ENCODE measurements at places on chromosomes 2 and 18.

DNA sequence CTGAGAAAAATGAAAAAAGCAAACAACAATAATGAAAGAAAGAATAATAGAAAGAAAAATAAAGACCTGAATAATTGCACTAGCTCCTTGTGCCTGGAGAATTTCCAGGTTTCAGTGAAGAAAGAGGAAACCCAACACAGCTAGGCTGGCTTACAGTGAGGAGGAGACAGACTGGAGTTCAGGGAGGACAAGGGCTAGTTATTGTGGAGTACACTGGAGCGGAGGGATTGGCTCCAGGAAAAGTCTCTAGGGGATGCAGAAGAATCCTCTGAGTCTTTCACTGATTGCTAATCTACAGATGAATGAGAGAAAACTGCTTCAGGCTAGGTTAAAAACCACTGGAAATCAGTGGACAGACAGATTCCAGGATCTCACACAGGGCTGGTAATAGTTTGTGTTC, 163.6 kb upstream of the RBMS1 start:
- DNase-seq, result no peak

- no peak for DNase-seq
Observed at GRCh38 chr2:224031358-224031970, 7.6 kb downstream of the SERPINE2 start.

DNA sequence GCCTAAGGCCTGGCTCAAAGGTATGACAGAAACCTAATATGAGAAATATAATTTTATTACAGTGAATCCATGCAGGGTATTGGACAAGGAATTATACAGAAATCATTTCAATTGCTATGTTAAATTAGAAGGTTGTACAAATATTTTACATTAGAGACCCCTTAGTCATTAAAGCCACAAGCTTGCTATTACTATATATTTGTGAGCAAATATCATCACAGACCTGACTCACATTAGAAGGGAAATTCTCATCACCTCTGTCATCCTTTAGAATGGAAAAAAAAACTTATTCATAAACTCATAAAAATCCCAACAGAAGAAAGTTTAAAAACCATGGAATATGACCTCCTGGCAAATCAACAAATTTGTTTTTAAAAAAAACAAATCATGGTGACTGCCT, 277.9 kb downstream of the DCC start:
- DNase-seq, result no peak

DNA sequence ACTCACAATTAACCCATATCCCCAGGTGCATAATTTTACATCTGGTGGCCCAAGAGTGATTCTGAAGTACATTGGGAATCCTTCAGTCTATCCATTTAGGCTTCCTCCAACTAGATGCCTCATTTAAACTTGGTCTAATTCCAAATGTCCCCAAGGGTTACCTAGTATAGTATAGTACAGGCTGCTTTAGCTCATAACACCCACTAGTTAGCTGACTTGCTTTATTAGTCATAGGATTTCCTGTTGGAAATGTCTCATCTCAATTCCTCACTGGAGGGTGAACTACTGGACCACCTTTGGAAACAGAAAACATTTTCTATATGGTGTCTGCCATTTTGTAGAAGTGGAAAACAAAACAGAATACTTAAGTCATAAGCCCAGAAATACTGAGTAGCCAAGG, 202.5 kb upstream of the SESTD1 start:
- no peak for DNase-seq

DNA sequence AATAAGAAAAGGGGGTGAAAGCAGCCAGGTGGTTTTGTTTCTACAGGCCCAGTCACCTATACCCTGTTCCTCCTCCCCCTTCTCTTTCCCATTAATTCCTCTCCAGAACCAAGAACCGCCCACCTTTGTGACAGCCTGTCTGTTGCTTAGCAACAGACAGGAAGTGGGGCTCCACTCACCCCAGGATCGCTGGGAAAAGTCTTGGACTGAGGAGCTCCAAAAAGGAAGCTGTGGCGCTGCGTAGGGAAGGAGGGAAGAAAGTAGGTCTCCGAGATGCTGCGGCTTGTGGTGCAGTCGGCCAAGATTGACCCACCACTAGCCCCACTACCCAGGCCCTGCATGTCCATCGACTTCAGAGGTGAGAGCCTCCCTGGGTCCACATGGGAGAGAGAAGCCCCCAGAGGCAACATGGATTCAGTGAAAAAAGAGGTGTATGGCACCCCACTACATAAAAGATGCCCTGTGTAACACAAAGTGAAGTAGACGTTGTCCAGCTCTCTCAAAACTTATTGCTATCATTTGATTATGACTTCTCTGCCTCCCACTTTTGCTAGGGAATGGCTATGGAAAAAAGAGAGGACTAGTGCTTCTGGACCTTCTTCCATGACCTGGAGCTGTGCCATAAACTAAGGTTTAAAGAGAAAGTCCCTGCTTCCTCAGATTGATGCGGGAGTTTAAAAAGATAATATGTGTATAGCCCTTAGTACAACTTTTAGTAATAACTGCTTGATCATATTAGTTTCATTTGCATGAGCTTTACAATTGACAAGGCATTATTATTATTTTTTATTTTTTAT, at the start of gene FER1L5:
Gene FER1L5, plus strand, starts transcription at position 201 of the 797 bp plus-strand sequence. Its CDS starts 73 bp downstream, at position 274.
- DNase-seq, result no peak

DNA sequence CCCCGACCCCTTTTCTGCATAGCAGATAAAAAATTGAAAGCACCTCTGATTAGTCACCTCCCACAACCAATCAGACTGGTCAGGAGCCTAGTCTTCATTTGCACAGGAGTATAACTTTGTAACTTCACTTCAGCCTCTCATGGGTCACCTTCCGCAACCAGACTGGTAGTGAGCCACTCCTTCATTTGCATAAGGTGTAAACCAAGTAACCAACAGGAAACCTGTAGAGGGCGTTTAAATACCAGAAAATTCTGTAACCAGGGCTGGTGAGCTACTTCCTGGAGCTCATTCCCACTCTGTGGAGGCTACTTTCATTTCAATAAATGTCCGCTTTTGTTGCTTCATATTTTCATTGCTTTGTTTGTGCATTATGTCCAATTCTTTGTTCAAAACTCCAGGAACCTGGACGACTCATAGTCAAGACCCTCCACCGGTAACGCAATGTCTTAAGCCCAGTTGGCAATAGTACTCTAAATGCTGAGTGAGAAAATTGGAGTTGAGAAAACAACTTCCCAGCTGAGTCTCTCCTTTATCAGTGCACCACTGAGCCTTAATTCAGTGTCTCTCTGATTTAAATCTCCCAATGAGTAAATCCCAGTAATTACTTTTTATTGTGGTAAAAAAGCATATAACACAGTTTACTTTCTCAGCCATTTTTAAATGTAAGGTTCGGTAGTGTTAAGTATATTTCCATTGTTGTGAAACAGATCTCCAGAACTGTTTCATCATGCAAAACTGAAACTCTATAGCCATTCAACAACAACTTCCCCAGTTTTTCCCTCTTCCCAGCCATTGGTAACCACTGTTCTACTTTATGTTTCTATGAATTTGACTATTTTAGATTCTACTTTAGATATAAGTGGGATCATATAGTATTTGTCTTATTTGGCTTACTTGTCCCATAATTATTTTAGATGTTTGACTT, 392.7 kb upstream of the SLC8A1 start:
- no peak for DNase-seq

GRCh38 chr2:19461504-19462255, 103.3 kb upstream of the OSR1 start:
- no peak for DNase-seq

GRCh38 chr2:41393621-41394020, 654.2 kb upstream of the PKDCC start:
- no peak for DNase-seq

DNA sequence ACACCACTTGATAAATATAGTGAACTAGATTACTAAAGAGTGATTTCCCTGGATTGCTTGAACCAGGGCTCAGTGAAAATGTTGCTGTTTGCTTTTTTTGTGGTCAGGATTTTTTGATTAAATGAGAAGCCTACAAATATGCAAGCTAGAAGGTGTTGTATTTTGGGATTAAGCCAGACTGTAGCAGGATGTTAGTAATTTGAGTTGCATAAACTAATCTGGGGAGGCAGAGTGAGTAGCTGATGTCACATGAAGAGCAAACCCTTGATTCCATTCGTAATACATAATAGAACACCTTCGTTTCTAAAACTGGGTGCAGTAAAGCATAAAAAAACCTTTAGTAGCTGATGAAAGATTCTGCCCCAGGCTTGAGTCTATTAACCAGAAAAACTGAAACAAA, 32.0 kb downstream of the NEDD4L start:
- DNase-seq, result no peak

DNA sequence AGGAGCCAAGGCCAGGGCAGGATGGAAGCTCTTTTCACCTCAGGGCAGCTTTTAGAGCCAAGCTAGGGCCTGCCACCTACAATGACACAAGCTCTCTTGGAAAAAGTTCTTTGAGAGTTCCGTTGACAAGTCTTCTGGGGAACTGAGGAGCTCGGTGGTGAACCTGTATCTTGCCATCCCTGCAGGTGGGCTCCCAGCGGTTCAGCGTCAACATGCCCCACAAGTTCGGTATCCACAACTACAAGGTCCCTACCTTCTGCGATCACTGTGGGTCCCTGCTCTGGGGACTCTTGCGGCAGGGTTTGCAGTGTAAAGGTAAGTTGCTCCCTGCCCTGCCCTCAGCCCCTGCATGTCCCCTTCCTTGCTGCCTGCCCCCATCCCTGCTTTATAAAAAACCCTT, 312.8 kb upstream of the EPAS1 start:
- DNase-seq, result no peak

GRCh38 chr2:119326938-119327337, 39.7 kb downstream of the C2orf76 start:
- DNase-seq, result no peak

DNA sequence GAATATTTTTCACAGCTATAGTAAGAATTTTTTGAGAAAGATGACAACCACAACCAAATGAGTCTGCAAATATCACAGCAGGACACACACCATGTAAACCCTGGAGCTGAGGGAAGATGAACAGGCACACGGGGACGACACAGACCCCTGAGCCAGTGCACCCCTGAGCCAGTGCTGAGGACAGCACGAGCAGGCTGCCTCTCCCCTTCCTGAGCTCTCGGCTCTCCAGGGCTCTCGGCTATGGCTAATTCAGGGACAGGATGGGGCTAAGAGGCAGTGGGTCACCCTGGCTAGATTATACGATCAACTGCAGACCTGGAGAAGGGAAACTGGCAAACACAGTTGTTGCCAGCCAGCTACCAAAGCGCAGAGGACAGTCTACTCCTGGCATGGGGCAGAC, 41.4 kb downstream of the TGFBRAP1 start:
- no peak for DNase-seq

GRCh38 chr2:27494284-27494943, 586 bp downstream of the FNDC4 start:
- DNase-seq, result peak; percentile 13

DNA sequence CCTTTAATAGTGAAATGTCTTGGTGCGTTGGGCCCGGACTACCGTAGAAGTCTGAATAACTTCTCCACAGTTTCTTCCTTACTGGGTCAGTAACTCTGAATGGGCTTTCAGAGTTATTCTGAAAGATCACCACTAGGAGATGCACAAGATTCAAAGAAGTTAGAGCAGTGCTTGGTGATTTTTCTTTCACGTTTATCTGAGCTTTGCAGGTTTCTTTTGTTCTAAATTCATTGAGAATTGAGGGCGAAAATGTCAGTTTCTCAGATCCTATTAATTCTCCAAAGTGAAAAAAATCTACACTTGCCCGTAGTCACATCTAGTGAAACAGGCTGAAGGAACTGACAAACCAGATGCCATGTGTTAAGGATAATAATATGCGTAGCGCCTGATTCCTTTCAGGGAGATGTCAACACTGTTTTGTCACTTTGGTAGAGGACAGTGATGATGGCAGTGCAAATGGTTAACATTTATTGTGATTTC, 70.1 kb downstream of the QPCT start:
- no peak for DNase-seq

DNA sequence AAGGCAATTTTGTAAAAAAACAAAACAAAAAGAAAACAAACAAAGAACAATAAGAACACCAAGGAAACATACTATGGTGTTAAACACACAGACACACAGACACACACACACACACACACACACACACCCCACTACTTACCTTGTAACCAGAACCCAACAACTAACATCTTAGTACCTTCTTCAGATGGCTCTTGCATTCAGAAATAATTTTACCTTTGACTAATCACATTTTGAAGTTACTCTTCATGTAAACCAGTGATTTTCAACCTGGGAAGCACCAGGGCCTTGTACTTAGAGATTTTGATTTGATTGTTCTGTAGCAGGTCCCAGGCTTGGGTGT, 87.5 kb downstream of the AQP4 start:
- no peak for DNase-seq

DNA sequence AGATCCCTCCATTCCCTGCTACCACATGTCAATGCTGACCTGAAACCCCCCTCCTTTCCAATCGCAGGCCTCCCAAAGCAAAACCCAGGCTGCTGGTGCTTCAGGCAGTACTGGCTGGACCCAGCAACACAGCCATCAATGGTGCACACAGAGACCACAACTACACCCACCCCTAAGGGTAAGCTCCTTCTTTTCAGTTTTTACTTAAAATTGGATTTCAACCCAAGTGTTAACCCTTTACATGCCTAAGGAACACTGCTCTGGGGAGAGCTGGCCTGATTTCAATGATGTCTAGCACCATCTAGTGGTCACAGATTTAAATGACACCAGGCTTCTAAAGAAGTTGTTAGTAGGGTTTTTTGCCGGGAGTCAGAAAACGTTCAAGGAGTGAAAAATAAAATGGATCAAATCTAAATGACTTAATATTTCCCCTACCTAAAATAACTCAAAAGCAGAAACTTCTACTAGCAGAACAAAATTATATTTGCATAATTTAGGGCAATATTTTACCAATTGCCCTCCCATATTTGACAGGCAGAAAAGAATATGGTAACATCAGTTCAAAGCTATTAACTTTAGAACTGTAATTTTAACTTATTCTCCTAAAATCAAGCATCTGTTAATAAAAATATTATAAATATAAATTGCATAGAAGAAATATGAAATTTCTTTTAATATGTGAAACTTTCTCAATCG, 24.6 kb downstream of the FECH start:
- DNase-seq, result no peak

DNA sequence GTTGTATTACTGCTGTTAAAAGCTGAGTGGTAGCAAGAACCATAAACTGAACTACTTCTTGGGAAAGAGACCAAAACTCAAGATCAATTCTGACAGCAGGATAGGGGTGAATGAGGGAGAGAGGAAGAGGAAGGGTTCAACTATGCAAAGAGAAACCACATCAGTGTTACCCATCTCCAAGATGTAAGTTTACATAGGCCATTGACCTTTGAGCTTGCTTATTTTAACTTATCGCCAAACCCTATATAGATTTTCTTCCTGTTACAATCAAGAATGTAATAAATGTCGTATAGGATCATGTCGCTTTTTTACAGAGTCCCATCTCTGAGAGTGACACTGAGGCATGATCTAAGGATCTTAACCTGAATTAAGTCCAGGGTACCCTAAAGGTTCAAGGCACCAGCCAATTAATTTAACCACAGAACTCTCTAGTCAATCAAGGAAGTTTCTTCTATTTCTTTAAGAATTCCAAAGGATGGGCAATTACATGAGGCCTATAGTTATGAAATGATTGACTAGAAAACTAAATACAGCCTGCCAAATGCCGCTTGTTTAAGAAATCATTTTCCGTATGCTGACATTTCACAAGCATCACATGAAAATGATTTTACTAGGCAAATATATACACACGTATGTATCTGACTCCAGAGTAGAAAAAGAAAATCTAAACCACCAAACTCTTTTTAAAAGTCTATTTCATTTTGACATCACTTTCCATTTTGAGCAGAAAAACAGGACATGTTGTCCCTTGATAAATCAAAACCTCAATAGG, 11.8 kb downstream of the RND3 start:
- no peak for DNase-seq
